Right cardiac atrium (tissue), 5 donors: ENCODE measurements at places on chromosomes 11 and 22. TPM values are rescaled to one million over a fixed set of nuclear protein-coding genes. Genes with fewer than 3 reads are reported as not detected.

DNA sequence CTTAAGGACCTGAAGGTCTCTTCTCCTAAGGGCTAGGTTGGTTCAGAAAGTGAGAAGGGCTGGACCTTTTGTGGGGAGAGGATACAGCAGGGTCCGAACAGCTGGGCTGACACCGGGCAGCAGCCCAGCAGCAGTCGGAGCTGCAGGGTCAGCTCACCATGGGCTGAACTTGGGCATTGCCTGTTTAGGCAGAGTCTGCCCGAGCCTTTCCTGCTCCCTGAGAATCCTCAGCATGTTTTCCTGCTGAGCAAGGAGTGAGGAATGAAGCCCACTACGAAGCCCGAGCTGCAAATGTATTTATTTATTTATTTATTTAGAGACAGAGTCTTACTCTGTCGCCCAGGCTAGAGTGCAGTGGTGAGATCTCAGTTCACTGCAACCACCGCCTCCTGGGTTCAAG is 83.9 kb downstream of the PTPRJ start:
- no peak for DNase-seq

DNA sequence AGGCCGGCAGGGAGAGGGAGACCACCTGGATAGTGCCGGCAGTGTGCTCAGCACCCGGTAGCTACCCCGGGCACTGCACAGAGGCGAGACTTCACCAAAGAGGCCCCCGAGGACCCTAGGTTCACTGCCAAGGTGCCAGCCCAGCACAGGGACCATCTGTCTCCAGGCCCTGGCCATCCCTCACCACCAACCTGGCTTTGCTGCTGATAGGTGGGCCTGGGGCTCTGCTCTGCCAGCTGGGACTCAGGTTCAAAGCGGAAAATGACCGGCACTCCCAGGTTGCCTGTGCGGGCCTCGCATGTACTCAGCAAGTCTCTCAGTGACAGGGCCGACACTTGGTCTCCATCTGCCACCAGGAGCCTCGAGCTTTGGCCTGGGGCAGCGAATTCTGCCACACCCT is 812.2 kb downstream of the BRD1 start:
- no peak for DNase-seq

- no peak for DNase-seq
Observed at GRCh38 chr11:118614511-118614910, 7.1 kb downstream of the PHLDB1 start.

The OR2D2 gene
- not detected for total RNA-seq

The CHRM1 gene
- 0.24 TPM for total RNA-seq
